ENCODE measurements at places on chromosomes 6 and 20.

GRCh38 chr20:2292416-2293110 lies 3.2 kb upstream of the TGM3 start:
- DNase-seq, result no peak

- DNase-seq, result no peak
Measured at GRCh38 chr6:101445527-101445926, 52.0 kb downstream of the GRIK2 start.

GRCh38 chr6:81979329-81979728 lies 226.8 kb upstream of the TENT5A start:
- no peak for DNase-seq

DNA sequence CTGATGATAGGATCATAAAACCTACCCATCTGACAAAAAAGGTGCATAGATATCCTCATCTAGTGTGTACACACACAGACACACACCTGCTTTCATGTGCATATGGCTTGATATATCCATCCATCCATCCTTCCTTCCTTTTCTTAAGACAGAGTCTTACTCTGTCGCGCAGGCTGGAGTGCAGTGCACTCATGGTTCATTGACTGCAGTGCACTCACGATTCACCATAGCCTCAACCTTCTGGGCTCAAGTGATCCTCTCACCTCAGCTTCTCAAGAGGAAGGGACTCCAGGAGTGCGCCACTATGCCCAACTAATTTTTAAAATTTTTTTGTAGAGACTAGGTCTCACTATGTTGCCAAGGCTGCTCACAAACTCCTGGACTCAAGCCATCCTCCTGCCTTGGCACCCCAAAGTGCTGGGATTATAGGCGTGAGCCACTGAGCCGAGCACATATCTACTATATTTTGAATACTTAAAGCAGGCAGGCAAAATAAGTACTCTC lies 27.1 kb downstream of the ADNP start:
- no peak for DNase-seq

- DNase-seq, result no peak
Measured at GRCh38 chr6:39496915-39497314, 174.4 kb upstream of the KCNK16 start.

DNA sequence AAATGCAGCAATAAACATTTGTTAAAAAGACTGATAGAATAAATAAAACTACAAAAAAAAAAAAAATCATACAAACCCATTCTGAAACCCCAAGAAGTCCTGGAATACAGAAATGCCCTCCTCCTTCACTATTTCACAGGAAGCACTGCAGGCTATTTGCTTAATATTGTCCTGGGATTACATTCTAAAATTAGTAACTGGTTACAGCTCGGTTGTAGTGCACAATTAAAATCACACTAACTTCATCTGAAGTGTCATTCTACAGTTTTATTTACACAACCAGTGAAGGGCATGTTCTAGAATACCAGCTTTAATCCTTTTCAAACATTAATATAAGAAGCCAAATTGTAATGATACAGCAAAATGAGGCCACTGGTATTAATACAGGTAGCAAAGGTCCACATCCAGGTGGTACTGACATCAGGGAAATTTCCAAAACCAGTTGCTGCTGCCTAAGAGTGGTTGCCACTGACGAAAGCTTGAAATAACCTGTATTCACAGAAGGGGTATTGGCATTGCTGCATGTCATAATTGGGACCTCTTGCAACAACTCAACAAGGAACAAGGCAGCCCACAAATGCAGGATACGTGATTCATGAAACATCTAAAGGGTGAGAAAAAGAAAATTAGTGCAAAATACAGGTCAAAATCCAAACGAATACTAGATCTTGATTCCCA lies 26.9 kb downstream of the AKIRIN2 start:
- no peak for DNase-seq

DNA sequence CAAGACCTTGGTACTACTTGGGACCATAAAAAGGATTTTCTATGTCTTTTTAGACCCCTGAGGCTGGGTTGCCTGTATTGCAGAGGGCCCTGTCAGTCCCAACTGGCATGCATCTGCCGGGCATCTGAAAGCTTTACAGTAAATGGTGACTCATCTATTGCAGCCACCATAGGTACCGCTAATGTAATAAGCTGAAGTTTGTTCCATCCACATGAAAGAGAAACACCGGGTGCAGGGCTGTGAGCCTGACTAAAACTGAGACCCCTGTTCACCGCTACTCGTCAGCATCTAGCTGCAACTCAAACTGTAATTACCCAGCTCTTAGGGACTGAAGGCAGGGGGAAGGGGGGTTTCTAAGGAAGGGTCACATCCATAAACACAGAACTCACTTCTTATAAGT lies 49.5 kb downstream of the TRERF1 start:
- DNase-seq, result no peak

DNA sequence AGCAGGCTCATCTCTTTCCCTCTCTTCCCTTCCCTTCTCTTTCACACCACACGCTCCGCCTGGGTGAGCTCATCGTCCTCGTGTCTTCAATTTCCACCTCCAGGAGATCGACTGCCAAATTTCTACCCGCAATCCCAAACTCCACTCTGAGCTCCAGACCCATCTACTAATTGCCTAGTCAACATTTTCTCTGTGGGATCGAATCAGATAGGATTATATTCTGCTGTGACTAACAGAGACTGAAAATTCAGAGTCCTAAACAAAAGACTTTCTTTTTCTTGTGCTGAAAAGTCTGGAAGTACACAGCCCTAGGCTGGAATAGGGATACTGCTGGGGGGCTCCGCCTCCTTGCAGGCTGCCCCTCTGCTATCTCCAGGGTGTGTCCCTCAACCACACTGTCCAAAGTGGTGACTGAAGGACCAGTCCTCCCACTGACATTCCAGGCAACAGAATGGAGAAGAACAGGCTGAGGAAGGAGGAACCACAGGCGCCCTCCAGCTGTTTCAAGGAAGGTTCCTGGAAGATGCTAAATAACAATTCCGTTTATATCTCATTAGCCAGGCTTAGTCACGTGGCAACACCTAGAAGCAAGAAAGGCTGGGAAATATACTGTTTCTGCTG lies 5.0 kb upstream of the HSPA12B start:
- DNase-seq, result no peak

- no peak for DNase-seq
Measured at GRCh38 chr6:7649037-7649810, 59.2 kb downstream of the SNRNP48 start.

GRCh38 chr6:39566456-39566855 lies 158.8 kb downstream of the KIF6 start:
- DNase-seq, result no peak

DNA sequence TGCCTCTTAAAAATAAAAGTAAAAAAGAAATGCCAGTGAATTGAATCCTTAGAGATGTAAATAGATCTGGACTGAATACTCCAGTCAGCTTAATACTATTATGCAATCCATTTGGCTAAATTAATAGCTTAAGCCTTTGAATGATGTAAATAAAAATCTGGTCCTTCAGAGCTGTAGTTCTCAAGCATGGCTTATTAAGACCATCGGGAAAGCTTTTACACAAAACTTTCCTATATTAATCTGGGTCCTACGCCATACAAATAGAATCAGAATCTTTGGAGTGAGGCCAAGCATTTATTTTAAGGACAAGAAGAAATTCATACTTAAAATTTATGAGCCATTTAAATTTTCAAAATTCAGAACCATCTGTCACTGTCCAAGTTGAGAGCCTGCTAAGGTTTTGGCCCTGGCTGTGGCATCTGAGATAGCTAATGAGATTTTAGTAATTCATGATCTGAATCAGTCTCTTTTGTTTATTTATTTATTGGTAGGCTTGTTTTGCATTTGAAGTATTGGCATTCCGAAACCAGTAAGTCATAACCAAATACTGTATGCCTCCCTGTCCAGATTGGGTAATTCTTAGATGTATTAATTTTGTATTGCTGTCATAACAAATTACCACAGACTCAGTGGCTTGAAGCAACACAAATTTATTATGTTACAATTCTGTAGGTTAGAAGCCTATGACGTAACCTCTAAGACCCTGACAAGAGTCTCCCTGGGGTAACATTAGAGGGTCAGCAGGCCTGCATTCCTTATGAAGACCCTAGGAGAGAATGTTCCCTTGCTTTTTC lies 228.1 kb upstream of the RAB32 start:
- no peak for DNase-seq

DNA sequence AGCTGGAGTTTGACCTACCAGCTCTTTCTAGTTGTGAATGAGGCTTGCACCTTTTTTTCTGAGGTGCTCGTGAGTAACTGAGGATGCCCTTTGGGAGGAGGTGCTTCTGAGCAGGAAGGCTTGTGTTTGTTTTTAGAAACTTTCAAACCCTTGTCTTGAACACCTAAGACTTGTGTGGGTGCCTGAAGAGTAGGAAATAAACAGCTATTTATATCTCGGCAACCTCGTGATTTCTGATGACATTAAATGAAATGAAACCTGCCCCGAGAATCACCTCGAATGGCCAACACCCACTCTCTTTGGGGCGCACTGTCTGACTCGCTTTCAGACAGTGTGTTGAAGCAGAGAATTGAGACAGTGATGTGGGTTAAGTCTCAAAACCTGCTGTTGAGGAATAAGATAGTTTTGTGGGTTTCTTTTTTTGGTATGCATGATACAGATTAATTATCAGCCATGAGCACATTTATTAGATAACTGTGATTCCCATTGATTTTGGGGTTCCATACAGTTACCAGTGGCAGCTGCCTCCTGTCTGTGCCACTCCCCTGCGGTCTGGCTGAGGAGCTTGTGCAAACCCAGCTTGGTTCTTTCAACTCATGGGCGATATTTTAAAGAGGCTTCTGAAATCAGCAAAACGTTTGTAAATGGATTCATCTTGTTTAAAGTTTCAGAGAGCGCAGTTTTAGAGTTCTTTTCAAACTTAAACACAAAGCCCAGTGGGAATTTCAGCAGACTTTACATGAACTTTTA lies 8.4 kb downstream of the IRF4 start:
- DNase-seq, result no peak

GRCh38 chr6:145948328-145948727 lies 15.8 kb downstream of the SHPRH start:
- DNase-seq, result no peak

DNA sequence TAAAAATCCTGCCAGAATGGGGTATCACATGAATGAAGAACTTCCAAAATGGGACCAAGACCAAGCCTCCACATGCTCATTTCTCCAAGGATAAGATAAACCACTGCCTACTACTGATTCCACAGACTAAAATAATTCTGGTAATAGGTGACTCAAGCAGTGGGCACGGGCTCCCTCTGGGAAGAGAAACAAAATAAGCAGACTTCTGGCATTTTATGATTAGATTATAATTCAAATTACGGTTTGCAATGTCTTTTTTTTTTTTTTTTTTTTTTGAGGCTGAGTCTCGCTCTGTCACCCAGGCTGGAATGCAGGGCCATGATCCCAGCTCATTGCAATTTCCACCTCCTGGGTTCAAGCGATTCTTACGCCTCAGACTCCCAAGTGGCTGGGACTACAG lies 16.0 kb downstream of the UQCC1 start:
- DNase-seq, result no peak

DNA sequence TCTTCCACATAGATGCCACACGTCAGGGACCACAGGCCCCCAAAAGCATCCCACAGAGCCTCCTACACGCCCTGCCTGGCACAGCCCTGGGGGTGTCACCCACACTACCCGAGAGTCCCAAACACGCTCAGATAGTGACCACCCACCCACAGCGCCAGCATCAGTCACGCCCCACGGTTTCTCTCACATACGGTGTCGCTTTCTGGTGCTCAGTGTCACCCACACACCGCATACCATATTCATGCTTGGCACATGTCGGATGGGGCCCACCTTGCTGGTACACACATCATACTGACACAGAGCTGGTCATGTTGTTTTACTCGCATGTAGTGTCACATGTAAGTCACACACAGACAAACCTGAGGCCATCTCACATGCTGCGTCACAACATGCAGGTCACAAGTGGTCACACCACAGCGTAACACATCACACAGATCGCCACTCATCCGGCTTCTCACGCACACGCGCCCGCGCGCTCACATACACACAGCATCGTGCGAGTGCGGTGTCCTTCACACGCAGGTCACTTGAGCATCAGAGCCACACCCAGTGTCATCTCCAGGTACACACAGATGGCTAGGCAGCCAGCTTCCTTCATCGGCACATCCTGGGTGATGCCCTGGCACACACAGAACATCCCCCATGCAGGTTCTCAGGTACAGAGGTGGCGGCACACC lies 3.4 kb downstream of the TEAD3 start:
- DNase-seq, result no peak

- DNase-seq, result no peak
Measured at GRCh38 chr6:133951227-133951626, 1.8 kb upstream of the TBPL1 start.

- peak; percentile 23 for DNase-seq
Measured at GRCh38 chr20:21529863-21530262, 16.0 kb upstream of the NKX2-2 start.

DNA sequence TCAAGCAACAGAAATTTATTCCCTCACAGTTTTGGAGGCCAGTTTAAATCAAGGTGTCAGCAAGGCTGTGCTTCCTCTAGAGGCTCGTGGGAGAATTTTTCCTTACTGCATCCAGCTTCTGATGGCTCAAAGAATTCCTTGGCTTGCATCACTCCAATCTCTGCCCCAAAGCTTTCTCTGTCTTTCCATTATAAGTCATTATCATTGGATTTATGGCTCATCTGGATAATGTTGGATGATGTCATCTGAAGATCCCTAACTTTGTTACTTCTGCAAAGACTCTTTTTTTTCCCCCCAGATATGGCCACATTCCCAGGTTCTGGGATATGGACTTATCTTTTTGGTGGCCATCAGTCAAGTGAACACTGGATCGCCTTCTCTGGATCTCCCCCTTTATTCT lies 146.3 kb upstream of the B3GAT2 start:
- no peak for DNase-seq

DNA sequence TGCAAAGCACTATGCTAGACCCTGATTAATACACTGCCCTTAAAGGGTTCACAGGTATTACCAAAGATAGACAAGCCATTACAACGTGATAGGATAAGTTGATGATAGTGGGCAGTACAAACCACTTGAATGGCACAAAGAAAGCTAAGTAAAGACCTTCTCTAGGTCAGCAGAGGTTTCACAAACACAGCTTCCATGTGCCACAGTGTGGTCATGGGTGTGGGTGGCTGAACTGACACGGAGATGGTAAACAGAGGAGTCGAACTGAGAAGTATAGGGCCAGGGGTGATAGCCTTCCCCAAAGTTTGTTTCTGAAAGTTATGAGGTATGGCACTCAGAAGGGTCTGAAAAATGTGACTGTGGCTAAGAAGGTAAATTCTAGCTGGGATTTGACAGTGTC lies 4.3 kb downstream of the ZBTB9 start:
- no peak for DNase-seq

DNA sequence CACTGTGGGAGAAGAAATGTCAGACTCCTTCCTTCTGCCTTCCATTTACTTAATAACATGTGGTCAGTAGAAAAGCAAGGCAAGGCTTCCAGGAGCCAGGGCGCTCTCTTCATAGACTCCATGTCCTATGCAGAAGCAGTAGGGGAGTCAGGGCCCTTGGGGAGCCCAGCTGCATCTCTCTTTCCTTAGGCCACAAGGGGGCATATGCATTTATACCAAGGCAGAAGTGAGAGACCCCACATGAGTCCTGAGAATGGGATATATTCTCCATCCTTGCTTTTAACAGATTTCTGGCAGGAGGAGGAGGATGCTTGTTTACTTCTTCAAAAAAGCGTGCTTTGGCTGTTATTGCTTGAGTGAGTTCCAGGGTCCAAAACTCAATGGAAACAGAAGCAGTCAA lies 198.5 kb downstream of the HIVEP2 start:
- no peak for DNase-seq

- DNase-seq, result no peak
Measured at GRCh38 chr6:168156742-168157265, 77.8 kb upstream of the FRMD1 start.

- no peak for DNase-seq
Measured at GRCh38 chr6:145225500-145225899, 509.8 kb downstream of the EPM2A start.

Data from NCI-H1092 (cell line).